ENCODE measurements at places on chromosomes 11 and 22.

GRCh38 chr11:112504056-112504455 is 243.4 kb upstream of the PLET1 start:
- DNase-seq: no peak

GRCh38 chr22:36180038-36180880 is 19.7 kb upstream of the APOL3 start:
- no peak for DNase-seq

- no peak for DNase-seq
Measured at GRCh38 chr11:130249371-130249770, 65.3 kb downstream of the ZBTB44 start.

GRCh38 chr22:40381461-40381860 is 11.1 kb downstream of the SGSM3 start:
- DNase-seq: no peak

GRCh38 chr11:127018683-127019279 is 18.2 kb upstream of the KIRREL3 start:
- no peak for DNase-seq

- DNase-seq: no peak
Measured at GRCh38 chr11:746289-747157, 741 bp upstream of the TALDO1 start.

DNA sequence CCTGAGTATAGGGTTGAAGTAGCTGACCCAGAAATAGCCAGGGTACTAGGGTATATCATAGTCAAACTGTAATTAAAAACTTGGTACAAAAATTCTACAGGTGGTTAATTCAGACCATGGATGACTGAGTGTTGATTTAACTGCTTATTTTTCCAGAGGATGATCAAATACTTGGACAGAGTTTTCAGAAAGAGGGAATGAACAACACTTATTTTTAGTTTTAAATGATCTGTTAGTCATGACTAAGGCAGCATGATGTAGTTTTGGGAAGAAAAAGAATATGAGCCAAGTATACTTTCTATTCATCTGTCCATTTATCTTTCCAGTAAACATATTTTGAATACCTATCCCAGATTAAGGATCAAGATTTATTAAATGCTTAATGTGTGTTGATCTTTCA is 19.8 kb upstream of the CCDC89 start:
- no peak for DNase-seq

DNA sequence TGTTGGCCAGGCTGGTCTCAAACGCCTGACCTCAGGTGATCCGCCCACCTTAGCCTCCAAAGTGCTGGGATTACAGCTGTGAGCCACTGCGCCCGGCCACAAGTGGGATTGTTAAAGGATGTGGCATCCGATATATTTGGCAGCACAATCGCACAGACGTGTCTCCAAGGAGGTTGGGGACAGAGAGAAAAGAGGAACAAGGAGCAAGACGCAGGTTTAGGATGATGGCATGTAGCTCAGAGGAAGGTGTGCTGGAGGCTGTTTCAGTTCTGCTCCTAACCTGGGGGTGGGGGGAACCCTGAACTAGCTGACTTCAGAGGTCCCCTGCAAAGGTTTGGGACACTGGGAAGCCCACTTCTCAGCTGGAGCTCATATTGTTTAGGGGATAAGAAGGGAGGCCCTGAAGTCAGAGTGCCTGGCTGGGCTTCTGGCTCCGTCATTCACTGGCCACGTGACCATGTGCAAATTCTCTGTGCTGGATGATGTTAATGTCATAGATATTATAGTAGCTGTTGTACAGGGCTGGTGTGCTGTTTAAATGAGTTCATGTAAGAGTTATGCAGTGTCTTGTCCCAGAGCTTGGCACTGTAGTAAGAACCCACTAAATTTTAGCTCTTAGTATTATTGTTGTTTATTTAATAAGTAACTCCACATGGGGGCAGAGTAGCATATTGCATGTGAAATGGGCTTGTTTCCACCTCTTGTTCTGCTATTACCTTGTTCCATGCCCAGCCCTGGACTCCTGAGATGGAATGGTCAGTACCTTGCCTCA is 129.7 kb downstream of the ST3GAL4 start:
- DNase-seq: no peak

DNA sequence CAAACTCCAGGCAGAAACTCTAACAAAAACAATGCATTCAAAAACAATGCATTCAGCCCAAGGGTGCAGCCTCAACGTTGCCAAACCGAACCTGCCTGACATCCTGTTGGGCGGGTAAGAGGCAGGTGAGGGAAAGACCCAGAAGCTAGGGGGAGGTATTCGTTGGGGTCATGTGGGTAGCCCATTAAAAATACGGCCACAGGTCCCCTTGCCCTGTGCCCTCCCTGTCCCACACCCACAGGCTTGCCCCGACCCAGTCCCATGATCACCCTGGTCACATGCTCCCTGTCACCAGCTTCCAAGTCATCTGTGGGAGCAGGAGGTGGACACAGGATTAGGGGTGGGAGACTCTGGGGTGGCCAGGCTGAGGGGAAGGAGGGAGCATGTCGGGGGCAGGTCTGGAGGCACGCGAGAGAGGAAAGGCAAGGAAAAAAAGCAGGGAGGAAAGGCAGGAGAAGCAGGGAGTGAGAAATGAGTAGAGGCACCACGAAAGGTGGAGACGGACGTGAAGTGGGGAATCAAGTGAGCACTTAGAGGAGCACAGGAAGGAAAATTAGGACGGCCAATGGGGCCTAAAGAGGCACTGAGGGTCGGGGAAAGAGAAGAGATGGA is 683 bp downstream of the PLA2G6 start:
- DNase-seq: peak; percentile 65

- no peak for DNase-seq
Measured at GRCh38 chr22:50082961-50083461, 2.2 kb downstream of the MLC1 start.

GRCh38 chr11:65382804-65383368 is 440 bp upstream of the SLC25A45 start:
- DNase-seq: no peak

GRCh38 chr22:45612940-45613339 is 58.7 kb upstream of the ATXN10 start:
- DNase-seq: no peak

DNA sequence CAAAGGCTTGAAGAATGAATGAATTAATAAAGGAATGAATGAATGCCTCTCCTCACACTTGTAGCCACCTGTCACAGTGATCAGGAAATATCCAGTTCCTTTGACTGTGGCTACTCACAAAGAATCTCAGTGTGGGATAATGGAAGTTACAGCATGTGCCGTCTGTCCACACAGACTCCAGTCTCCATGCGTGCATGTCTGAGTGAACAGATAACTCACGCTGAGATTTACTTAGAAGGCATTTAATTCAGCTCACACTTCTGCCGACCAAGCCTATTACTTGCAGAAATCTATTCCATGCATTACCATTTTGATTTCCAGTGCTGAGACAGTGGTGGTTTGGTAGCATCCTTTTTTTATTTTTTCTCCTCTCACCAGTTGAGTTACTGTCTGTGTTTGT is 32.3 kb upstream of the HMGXB4 start:
- DNase-seq: no peak

- DNase-seq: no peak
Measured at GRCh38 chr22:36833073-36833472, 16.2 kb upstream of the PVALB start.

DNA sequence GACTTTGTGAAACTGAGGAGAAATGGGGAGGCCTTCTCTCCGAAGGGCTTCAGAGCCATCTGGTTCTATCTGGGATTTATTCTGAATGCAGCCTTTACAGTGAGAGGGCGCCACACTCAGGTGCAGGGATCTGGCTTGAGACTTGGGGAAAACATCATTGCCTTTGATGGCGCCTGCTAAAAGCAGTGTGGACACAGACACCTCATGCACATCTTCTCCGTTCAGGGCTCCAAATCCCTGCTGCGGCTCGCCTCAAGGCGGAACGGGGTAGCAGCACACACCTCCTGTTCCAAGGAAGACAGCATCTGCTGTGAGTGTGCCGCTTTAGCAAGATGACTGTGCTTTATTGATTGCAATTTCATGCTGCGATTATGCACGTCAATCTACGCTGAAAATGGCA is 37.1 kb upstream of the OLFML1 start:
- DNase-seq: no peak

GRCh38 chr11:67491276-67492068 is 8.6 kb downstream of the AIP start:
- peak; percentile 10 for DNase-seq

DNA sequence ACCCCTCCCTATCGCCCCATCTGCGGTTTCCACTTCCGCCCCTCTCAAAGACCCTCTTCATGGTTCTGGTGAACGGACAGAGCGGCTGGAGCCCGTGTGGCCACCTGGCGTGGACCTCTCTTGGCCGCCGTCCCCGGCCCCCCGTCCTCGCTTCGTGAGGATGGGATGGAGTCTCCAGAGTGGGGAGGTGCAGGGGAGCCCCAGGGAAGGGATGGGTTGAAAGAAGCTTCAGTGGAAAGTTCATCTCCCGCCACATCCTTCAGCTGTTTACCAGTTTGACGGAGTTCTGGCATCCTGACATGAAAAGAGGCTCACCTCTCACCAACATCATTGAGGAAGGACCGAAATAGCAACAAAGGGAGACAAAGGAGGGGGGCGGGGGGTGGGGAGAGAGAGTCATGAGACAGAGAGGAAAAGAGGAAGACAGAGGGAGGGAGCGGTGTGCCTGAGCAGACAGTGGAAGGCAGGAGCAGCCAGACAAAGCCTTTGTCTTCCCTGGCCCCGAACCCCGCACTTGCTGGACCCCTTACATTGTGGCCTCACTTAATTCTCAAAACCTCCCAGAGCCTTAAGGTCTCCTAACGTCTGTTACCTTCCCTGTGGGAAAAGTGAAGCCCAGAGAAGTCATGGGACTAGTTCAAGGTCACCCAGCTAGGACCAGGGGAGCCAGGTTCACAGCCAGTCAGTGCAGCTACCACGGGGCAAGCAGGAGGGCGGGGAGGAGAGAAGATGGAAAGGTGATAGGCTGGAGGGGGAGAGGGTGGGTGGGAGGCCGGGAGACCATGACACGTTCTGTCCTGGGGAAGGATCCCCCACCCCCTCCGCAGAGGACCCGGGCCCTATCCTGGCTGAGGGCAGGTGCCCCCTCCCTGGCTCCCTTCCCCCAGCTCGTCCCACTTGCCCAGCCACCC is 54.9 kb downstream of the CD6 start:
- no peak for DNase-seq

- DNase-seq: no peak
Measured at GRCh38 chr11:7252683-7253213, 1.0 kb downstream of the SYT9 start.
